ENCODE measurements at places on chromosomes 12 and 14.

DNA sequence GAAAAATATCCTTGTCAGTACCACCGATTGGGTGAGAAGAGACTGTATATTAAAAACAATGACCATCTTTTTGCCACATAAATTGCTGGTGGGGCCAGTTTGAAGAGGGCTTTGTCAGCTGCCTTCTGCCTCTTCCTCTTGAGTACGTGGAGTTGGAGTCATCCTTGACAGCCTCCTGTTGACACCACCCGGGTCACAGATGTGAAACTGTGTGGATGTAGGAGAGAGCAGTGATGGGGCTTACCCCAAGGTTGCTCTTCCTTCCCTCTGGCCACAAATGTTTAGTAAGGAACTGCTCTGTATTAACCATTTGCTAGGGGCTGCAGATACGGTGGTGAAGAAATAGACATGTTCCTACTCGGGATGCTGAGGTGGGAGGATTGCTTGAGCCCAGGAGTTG lies 12.2 kb downstream of the PTPN11 start:
- DNase-seq = no peak

- DNase-seq = no peak
Observed at GRCh38 chr12:4331221-4331620, 10.2 kb downstream of the TIGAR start.

DNA sequence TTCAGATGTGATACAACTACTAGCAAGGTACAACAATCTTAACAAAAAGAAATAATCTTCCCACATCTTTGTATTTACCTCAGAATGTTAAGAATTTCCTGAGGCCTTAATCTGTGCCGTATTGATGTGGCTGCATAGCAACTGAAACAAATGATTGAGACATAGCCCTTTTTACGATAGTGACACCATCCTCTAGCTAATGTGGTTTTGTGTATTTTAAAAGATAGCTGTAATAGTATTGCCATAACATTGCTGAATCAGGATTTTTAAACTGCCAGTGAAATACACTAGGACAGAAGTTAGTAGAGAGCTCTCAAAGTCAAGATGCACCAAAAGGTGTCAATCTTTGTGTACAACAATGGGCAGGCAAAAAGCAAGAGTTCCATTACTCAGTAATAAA lies 11.9 kb downstream of the NPAS3 start:
- DNase-seq = no peak

DNA sequence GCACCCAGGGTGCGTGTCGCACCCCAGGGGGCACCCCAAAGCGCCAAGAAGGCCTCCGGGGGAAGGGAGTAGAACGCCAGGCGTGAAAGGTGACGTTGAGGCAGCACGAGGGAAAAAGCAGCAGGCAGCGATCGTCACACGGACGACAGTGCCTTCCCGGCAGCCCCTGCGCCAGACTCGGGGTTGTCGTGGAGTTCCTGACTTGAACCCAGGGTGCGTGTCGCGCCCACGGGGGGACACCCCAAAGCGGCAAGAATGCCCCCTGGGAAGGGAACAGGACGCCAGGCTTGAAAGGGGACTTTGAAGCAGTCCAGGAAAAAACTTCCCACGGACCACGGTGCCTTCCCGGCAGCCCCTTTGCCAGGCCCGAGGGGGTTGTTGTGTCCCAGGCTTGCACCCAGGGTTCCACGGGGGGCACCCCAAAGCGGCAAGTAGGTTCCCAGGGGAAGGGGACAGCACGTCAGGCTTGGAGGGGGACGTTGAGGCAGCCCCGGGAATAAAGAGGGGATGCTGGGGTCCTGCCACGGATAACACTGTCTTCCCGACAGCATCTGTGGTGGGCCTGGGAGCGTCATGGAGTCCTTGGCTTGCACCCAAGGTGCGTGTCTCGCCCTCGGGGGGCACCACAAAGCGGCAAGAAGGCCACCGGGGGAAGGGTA lies 159.2 kb upstream of the ALG10B start:
- no peak for DNase-seq

GRCh38 chr12:87513536-87514280 lies 515.5 kb downstream of the C12orf50 start:
- no peak for DNase-seq

GRCh38 chr12:57479376-57480115 lies at the start of gene ARHGAP9:
TSS of gene ARHGAP9 (minus strand) at chr12:57479866. CDS start at chr12:57479406, 460 bp downstream.
- no peak for DNase-seq

GRCh38 chr12:12636641-12637040 lies 25.0 kb downstream of the CREBL2 start:
- no peak for DNase-seq

DNA sequence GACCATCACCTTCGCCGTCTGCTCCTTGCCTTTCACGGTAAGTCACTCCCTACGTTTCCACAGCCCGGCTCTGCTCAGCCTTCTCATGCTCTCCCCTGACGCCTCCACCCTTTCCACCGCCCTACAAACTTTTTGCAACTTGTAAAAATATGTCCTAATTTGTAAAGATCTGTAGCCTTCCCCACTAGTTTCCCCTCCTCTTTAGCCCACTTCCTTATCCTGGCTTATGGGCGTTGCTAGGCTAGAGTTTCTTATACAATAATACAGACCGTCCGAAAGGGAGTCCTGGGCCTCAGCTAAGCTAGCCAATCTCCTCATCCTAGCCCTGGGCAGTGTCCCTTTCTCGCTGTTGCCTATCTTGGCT lies 1.2 kb downstream of the PTGER2 start:
- DNase-seq = no peak

DNA sequence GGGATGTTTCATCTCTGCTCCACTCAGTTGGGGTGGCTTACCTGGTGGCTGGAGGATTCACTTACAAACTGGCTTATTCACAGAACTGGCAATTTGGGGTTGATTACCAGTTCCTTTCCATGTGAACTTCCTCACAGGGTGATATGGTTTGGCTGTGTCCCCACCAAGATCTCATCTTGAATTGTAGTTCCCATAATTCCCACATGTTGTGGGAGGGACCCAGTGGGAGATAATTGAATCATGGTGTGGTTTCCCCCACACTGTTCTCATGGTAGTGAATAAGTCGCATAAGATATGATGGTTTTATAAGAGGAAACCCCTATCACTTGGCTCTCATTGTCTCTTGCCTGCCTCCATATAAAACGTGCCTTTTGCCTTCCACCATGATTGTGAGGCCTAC lies 26.9 kb upstream of the IGF1 start:
- DNase-seq = no peak

GRCh38 chr12:52415870-52416750 lies 10.0 kb upstream of the KRT82 start:
- DNase-seq = no peak

DNA sequence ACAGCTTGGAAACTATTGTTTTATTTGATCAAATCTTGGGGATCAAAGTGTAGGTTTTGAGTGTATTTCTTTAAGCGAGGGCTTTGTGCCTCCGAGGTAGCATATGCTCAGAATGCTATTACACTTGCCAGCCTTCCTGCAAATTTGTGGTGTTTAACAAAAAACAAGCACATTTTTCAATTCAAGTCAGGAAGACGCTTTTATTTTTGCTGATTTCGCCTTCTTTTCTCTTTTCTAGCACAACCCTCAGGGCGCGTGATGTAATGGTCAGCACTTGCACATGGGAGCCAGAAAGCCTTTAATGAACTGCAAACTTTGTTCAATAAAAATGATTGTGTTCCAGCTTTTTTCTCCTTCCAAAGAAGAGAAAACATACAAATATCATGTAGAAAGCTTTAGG lies 466.5 kb downstream of the PRKD1 start:
- no peak for DNase-seq

- no peak for DNase-seq
Observed at GRCh38 chr12:49863946-49864797, 21.3 kb upstream of the BCDIN3D start.

- DNase-seq = no peak
Observed at GRCh38 chr12:123131879-123132402, 18.9 kb downstream of the PITPNM2 start.

DNA sequence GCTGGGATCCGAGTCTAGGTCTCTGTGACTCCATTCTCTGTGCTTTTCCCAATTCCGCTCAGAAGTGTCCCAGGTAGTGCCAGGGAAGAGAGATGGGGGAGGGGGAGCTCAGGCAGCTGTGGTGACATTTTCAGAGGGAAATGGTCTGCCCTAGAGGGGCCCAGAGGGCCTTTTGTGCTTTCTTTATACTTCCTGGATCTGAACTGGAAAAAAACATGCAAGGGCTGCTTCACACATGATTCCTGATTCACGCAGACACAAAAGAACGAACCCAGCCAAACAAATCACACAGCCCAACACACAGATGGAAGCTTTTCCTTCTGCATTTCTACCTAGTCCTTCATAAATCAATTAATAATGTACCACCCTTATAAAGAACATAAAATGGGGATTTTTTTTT lies 26.5 kb downstream of the GPR68 start:
- no peak for DNase-seq

GRCh38 chr12:25058658-25059058 lies 109.8 kb upstream of the BCAT1 start:
- no peak for DNase-seq

GRCh38 chr12:75208856-75209811 lies 505 bp downstream of the KCNC2 start:
- no peak for DNase-seq

DNA sequence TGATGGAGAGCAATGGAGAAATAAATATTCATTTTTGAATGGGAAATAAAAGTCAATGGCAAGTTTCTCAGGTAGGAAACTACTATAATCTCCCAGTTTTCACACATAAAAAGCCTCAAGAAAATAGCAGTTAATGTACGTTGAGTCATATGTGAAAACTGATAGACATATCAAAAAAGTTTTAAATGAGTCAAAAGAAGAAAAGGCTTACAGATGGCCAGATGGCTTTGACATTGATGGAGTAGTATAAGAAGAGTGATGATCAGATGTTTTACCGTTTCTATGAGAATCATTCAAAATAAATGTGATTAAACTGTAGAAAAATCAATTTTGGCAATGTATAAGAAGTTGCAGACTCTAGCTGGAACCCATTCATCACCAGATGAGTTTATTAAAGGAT lies 97.8 kb downstream of the LLPH start:
- no peak for DNase-seq

DNA sequence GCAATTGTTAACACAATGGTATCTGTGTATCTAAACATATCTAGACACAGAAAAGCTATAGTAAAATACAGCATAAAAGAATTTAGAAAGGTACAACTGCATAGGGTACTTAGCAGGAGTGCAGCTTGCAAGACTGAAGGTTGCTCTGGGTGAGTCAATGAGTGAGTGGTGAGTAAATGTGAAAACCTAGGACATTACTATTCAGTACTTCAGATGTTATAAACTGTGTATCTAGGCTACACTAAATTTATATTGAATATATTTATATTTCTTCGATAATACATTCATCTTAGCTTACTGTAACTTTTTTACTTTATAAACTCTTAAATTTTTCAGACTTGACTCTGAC lies 409.0 kb upstream of the DCN start:
- no peak for DNase-seq

DNA sequence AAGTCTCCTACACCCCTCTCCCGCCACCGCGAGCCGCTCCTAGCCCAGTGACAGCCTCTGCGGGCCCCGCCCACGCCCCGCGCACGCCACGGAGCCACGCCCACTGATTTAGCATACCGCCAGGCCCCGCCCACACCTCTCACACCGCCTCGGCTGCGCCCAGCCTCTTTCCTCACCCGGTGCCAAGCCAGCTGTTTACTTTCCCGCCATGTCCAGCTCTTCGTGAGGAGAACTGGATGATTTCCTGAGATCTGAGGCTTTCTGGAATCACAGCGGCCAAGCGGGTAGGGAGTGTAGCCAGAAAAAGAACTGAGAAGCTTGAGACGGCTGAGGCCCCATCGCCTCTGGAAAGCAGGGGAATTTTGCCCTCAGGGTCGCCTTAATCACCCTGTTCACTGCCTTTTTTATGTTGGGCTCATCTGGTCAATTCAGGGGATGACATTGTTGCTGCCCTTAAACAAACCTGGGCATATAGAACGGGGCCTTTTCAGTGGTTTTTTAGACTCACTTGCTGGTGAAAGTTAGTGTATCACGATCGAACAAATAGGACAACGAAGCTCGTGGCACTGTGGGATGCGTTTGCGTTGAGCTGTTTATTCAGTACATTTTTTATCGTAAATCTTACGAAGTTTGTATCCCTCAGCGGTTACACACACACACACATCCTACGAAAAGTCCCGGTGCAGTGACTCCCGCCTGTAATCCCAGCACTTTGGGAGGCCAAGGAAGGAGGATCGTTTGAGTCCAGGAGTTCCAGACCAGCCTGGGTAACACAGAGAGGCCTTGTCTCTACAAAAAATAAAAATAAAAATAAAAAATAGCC lies at the start of gene RNF212B:
RNF212B (plus strand) TSS at position 165 of the 823 bp plus-strand sequence. CDS start 2,410 bp downstream, outside the sequence.
- DNase-seq = peak; percentile 84

DNA sequence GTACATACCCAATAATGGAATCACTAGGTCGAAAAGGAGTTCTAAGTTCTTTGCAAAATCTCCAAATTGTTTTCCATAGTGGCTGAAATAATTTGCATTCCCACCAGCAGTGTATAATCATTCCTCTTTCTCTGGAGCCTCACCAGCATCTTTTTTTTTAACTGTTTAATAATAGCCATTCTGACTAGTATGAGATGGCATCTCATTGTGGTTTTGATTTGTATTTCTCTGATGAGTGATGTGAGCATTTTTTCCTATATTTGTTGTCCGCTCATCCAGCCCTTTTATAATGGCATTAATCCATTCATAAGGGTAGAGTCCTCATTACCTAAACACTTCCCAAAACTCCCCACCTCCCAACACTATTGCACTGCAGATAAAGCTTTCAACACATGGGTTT lies 278.3 kb downstream of the SEC23A start:
- no peak for DNase-seq

DNA sequence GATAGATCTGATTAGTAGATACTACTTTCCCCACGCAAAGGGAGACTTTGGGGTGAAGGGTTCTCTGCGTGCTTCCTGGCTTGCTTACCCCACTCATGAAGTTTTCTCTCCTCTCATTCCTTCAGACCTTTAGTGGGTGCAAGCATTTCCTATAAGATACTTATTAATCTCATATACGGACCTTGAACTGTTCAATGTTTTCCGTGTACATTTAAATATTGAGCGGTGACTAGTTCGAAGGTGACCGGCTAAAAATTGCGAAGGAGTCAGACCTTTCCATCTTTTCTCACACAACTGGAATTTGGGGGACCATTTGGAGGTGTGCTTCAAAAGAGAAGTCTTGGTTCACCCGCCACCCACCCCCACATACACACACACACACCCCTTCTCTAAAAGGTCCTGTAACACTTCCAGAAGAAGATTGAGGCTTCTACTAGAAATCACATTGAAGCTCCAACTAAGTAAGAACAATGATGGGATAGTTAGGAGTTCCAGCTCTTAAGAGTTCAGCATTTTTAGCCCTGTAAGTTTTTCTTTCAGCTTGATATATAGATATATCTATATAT lies 6.1 kb upstream of the FOXG1 start:
- no peak for DNase-seq

GRCh38 chr14:58662759-58663158 lies 25.0 kb downstream of the DACT1 start:
- no peak for DNase-seq

DNA sequence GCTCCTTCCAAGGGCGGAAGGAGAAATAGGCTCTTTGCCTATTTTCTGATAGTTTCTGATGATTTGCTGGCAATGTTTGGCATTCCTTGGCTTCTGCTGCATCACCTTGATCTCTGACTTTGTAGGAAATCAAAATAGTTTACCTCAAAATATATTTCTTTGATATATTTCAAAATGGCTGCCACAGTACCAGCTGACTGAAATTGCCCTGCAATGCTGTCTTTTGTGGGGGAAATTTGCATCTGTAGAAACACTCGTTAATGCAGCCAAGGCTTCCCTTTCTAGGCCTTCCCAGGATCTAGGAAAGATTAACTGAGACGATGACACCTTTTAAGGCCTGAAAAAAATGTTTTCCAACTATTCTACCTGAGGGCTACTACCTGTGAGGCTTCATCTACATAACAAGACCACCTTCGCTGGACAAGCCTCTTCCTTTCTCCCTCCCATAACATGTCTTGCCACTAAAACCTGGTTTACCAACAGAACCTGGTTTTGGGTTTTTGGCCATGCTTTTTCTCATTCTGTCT lies 212.8 kb upstream of the SSTR1 start:
- DNase-seq = no peak
